K562 (cell line): ENCODE measurements at places on chromosomes 1 and 21.

DNA sequence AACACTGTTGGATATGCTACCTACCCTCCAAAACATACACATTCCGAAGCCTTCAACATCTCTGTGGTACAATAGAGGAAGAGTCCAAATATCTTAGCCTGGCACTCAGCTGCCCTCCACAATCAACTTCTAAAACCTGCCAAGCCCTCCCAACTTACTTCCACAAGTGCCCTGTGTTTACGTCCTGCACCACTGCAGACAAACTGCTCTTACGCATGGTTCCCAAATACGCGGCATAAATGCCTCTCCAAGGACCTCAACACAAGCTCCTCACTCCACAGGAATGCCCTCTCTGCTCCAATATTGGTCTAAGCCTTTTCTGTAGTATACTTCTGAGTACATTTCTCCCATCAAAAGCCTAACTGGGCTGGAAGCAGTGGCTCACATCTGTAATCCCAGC is 6.8 kb downstream of the AK2 start:
- DNase-seq, result no peak

DNA sequence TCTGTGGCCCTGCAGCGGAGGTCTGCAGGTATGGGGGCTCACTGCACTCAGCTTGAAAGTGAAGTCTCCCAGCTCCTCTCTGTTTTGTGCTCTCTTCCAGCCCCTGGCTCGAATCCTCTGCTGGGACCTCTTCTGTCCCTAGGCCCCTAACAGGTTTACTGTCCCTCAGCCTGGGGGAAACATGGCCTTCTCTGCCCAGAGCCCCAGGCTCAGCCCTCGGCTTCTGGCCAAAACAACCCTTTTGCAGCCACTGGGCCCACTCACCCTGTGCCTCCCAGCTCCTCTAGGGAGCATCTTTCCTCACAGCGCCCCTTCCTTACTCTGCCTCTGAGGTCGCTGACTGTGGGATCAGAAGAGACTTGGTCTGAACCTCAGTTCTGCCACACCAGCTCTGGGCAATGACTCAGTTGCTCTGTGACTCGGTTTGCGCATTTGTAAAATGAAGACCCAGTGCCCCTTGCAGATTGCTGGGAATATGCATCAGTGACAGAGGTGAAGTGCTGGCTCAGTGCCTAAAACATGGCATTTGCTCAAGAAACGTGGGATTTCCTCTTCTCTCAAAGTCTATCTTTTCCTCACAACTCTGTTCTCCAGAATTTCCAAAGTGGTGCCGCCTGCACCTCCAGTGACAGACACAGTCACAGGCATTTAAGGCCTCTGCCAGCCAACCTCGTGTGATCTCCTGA is 26.5 kb upstream of the TENT5C start:
- no peak for DNase-seq

DNA sequence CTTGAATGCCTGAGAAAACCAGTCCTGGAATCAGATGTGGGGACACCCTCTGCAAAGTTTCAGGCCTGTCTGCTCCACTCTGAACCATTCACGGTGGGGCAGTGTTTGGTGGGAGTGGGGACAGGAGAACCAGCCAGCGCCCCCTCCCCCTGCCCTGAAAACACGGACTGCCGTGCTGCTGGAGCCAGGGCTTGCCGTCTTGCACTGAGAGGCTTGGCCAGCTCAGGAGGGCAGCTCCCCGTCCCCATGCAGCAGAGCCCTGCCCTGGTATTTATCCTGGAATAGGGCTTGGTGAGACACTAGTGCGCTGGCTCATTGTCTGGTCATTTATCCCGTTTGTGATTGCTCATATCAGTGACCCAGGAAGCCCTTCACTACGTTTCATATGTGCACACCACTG is 3.9 kb downstream of the S100B start:
- DNase-seq, result no peak

GRCh38 chr1:207910591-207911354 is at the start of gene CD34:
TSS of gene CD34 (minus strand) at chr1:207911125. CDS start at chr1:207911080, 45 bp downstream.
- no peak for DNase-seq

DNA sequence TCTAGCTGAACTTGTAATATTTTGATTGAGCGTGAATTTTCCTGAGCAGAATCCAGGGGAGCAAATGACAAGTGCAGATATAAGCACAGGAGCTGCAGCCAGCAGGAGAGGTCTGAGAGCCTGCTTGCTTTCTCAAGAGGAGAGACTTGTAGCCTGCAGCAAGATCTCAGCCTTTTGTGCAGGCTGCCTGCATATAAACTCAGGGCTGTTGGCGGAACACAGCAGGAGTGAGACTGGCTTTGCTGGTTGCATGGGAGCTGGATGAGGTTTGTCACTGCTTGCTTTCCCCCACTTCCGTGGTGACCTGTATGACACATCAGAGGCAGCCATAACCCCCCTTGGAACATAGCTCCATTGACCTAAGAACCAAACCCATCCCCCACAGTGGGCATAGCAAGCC is 725.4 kb upstream of the RGS18 start:
- DNase-seq, result no peak

DNA sequence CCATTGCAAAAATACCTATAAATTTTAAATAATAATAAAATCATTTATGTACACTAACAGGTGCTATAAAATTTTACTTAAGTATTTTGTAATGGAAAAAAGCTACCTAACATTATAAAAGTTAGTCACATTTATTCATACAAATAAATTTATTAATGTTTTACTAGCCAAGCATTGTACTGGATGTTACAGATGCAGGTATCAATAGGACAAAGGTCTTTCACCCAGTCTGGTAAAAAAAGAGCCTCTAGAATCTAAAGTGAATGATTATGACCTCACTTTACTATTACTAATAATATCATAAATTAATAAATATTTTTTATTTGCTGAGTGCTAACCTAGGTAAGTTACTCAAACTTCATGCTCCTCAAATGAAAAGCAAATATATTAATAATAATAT is 170.6 kb downstream of the KCNT2 start:
- DNase-seq, result no peak

GRCh38 chr1:226408285-226409184 is 642 bp upstream of the PARP1 start:
- DNase-seq, result no peak

DNA sequence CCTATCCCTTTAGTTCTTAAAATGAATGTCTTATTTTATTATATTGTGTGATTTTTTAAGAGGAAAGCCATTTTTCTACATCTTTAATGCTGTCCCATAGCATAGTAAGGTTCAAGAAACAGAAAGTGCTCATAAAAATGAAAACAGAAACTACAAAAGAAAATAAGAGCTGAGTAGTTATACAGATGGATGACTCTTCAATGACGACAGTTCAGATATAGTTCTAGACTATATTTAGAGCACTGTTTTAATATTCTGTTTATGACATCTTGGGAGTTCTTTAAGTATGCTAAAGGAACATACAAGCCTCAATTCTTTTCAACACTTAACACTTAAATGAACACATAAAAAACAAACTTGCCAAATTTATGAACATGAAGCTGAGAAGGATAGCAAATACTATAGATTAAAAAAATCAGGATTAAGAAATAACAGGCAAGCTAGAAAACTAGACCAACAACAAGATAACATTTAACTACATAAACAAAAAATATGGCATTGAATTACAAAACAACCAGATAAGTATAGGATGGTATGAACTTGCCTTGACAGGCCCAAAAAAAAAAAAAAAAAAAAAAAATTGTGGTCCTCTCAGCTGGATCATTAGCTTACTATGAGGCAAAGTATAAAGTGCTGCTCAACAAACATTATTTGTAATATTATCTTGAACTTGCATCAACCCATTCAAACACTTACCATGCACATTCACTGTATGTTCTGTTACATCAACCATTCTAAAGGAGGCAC is 87.9 kb downstream of the ZZZ3 start:
- DNase-seq, result no peak

GRCh38 chr1:150268340-150268704 is 494 bp downstream of the APH1A start:
- DNase-seq, result peak; percentile 50

- no peak for DNase-seq
These were observed 33.2 kb upstream of the KANK4 start for GRCh38 chr1:62352387-62352786.

DNA sequence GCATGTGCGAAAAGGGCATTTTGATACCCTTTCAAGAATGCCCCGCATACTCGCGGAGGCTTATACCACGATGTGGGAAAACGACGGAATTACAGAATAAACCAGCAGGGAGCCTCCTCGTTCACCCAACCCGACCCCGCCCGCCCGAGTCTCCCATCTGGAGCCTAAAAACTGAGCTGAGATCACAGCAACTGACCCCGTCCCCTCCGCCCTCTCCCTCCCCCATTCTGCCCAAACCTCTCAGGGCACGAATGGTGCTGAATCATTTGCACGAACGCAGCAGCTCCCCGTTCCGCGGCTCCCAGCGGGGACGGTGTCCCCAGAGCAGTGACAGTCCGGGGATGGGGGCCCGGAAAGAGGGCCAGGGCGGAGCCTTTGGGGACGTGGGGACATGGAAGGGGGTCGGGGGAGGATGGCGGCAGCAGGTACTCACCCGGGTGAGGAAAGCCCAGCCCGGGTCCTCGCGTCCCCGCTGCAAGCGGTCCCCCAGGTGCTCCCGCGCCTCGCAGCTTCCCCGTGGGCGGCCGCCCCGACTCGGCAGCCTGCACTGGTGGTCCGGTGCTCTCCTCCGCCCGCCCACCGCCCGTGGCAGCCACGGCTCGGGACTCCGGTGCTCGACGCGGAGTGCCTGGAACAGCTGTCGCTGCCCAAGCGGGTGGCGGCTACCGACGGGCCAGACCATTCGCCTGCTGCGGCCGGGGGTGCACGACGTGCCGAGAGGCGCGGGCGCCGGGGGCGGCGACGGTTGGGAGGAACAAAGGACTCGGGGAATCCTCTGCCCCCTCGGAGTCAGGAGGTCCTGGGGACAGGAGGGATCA is at the start of gene TTLL7:
TTLL7 (minus strand) TSS at position 635 of the 818 bp plus-strand sequence. CDS start 46,921 bp downstream, outside the sequence.
- peak; percentile 80 for DNase-seq

DNA sequence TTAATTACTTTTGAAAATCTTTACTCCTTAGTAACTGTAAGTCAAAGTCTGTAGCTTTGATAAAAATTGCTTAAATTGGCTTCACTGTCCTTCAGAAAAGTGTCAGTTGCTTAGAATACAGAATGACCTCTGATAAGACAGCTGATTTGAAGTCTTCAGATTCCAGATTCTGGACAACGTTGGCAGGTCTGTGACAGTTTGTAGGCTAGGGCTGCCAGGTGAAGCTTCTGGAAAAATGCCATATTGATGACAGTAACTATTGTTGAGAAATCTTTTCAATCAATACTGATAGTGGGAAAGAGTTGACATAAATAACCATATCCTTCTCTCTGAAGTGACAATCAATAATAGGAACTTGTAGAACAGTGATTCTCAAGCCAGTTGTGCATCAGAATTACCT is 41.3 kb downstream of the RPAP2 start:
- no peak for DNase-seq

- no peak for DNase-seq
These were observed 28.8 kb upstream of the TSPAN2 start for GRCh38 chr1:115118086-115118485.

- DNase-seq, result no peak
These were observed 10.1 kb downstream of the PRDM2 start for GRCh38 chr1:13710086-13710485.

DNA sequence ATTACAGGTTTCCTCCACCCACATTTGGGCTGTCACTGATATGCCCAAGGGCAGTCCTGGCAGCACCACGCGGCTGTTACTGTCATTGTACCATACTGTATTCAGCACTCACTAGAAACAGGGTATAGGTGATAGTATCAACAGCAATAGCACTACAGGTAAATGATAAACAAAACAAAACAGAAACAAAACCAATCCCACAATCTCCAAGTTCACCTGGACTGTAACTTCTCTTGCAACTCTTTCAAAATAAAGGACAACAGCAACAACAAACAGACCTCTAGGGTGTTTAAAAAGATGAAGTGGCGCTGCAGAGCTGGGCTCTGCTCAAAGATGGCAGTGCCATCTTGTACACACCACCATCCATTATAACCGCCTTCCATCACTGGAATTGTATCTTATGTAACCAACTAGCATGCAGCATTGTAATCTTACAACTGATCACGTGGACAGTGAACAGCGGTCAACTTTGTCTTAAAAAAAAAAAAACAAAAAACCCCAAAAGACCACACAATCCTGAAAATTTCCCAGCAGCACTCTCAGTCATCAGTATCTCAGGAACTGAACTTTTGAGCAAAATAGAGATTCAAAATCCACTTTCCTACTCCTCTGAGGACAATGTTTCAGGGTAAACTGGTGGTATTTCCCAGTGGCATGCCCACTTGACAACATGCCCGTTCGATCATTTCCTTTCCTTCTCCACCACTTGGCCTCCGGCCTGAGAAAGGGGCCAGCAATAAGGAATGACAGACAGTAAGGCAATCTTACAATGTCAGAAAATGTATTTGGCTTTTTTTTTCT is 3.8 kb downstream of the IRF2BP2 start:
- no peak for DNase-seq

DNA sequence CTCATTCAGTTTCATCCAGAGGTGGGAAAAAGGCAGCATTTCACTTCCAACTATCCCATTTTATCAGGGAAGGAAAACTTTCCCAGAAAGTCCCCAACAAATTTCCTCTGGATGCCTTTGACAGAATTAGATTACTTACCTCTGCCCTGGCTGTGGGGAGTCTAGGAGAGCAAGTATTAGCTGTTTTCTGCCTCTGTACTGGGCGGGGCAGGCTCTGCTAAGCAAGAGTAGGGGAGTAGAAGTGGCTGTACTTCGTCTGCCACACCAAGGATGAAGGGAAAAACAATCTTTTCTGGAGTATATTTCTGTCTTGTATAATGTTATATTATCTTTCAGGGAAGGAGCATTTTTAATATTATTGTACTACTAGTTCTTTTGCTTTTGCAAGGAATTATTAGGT is 78.5 kb downstream of the FNBP1L start:
- DNase-seq, result no peak
